ENCODE measurements at places on chromosomes 2 and 18.
A peak's percentile ranks its signal among the peaks of the same experiment; 100 is the strongest.

DNA sequence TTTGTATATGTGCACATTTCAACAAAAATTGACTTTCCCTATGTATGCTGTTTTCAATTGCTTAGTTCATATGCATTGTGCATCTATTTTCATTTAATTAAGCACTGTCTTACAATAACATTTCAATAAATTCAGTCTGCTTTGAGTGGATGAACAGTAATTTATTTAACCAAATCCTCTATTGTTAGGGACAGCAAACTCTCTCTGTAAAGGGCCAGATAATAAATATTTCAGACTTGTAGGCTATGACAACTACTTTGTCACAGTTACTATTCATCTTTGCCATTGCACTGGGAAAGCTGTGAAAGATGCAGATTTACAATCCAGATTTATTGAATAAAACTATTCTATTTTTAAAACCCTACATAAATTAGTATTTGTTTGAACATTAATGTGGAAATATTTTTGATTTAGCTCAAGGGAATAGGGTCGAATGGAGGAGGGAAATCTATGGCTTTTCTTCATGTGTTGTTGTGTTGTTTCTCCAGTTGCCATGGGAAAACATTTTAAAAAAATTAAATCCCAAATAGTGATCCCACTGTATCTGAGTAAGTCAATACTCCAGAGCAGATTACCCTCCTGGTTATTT is 14.2 kb upstream of the RAB27B start:
- DNase-seq = no peak

- no peak for DNase-seq
These were observed 357.8 kb upstream of the CDH20 start for GRCh38 chr18:60975420-60975819.

DNA sequence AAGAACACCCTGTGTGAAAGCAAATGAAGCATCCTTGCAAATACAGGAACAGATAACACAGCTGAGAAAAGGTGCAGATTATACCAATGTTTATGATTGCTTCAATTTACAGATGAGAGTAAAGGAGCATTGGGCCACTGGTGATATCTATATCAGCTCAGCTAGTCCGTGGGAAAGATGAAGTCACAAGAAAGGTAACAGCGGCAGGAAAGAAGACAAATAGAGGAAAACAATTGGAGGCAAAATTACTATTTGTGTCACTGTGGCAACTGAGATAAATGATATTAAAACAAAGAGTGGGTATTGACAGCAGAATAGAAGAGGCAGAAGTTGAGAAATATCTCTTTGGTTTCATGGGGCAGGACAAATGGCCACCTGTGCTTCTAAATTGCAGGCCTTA is 121.2 kb upstream of the CAVIN2 start:
- DNase-seq = no peak

GRCh38 chr2:205835923-205836322 is 153.6 kb downstream of the NRP2 start:
- no peak for DNase-seq

DNA sequence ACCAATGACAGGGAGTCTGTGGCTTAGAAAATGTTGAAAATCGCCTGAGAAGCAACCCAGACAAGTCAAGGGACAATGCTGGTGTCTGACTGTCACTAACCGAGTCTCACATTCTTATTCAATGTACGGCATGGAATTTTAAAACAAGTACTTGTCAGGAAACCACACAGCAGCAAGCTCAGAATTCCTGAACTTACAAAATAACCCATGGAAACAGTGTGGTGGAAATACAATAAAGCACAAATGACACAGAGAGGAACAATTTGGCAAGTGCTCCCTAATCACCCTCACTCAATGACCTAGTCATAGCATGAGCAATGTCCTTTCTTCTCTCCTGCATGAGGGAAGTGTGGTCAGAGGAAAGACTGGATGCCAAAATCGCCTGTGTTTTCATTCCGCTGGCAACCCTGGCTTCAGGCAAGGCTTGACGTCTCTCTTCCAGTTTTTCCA is 154.0 kb downstream of the SATB2 start:
- DNase-seq = no peak

DNA sequence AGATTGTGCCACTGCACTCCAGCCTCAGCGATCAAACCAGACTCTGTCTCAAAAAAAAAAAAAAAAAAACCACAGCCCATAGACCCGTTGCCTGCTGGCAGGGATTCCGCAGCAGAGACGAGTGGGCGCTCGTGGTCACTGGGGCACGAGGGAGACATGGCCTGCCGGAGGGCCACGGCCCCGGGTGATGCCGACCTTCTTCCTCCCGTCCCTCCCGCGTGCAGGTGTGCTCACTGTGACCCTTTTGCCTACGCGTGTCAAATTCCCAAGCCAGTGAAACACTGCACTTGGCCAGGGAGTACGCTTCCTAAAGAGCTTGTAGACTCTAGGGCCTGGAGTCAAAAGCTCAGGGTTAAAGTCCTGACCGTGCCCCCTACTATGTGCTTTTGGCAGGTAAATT is 397.6 kb upstream of the MYT1L start:
- no peak for DNase-seq

DNA sequence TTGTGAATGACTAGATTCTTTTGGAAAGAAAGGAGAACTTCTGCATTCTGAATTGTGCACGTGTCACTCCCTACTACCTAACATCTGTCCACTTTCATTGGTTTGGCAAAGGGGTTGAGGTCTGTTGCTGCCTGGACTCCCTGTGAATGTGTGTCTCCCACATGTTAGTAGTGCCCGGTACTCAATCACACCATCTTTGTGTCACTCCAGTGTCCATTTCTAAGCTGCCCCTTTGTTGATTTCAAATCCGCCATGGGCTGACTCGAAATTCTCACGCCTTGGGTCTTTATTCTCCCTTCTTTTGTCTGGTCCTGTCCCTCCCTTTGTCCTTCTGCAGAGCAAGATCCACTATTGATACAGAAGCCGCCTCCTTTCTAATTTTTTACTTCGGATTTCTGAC is 7.5 kb downstream of the DPYSL5 start:
- no peak for DNase-seq

DNA sequence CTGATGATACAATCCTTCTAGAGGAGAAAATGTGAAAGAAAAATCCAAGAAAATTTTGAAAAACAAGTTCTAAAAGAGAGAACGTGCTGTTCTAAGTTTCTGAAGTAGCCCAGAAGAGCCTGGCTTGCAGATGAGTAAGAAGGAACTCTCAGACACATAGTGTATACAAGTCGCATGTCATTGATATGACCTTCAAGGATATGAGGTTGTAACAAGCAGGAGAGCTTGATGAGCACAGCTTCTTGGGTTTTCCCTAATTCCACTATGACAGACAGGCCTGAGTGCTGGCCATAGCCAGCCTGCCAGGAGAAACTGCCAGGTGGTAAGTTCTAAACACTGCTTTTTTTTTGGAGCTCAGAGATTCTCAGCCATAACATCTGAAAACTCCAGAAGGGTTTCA is 235.7 kb upstream of the SIX2 start:
- DNase-seq = no peak

GRCh38 chr2:175855236-175855635 is 146.8 kb downstream of the LNPK start:
- no peak for DNase-seq

- no peak for DNase-seq
These were observed 47.0 kb upstream of the AP1S3 start for GRCh38 chr2:223884399-223884798.

- no peak for DNase-seq
These were observed 220.8 kb downstream of the SPP2 start for GRCh38 chr2:234271338-234271737.

DNA sequence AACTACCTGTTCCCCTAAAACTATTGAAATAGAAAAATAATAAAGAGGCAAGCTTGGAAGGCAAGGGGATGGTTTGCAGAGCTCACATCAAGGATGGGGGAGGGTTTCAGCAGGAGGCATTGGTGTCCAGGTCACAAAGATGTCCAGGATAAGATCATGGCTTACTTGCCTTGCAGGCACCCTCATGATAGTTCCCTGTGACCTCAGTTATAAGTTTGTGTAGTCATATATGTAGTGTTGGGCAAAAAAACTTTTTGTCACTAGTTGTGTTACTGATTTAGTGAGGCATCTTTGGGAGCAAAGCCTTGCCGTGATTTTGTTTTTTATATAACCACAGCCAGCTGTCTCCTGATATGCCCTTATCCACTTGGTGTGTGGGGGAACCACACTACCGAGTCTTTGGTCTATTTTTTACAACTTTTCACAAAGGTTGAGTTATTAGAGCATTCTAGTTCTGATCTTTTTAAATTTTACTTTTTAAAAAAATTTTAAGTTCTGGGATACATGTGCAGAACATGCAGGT is 53.3 kb downstream of the IL1R2 start:
- DNase-seq = no peak

DNA sequence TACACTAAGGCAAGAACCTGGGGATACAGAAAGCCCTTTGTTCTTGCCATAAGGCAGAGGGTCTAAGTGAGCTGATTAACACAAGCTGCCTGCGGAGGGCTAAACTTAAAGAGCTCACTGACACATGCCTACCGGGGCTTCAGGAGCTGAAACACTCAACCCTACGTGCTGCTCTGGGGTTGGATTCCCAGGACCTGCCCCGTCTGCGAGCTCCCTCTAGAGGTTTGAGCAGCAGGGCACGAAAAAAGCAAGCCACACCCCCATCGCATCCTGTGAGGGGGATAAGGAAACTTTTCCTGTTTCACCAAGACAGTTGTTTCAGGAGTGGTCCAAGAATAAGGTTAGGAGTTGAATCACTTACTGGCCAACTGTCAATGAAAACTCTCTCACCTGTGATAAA is 562.1 kb downstream of the TMX3 start:
- no peak for DNase-seq

DNA sequence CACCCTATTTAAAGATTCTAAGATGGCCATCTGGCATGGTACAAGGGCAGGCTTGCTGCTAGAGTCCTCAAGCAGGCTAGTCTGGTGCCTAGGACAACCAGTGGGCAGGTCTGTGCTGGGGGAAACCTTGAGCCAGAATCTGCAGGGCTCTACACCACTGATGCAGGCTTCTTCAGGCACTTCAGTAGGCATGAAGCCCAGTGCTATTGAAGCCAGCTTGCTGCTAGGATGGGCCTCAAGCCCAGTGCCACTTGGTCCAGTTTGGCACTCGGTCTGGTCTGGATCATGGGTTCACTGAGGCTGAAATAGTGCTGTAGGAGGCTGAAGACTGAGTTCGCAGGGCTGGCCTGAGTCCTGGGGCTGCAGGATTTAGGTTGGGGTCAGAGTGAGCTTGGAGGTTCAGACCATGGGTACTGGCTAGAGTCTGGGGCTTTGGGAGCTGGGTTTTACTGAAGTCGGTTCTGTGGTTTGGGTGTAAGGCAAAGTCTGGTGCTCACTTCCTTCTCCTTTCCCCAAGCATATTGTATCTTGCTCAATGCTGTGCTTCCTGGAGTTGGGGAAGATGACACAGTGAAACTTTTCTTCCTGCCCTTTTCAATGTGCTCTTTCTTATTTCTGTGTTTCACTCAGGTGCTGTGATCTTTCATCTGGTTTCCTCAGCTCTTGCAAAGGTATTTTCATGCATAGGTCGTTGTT is 41.2 kb downstream of the SP100 start:
- DNase-seq = no peak

GRCh38 chr2:97957432-97958183 is 38.1 kb downstream of the TMEM131 start:
- DNase-seq = no peak

GRCh38 chr2:58895857-58896256 is 654.7 kb upstream of the FANCL start:
- DNase-seq = no peak

DNA sequence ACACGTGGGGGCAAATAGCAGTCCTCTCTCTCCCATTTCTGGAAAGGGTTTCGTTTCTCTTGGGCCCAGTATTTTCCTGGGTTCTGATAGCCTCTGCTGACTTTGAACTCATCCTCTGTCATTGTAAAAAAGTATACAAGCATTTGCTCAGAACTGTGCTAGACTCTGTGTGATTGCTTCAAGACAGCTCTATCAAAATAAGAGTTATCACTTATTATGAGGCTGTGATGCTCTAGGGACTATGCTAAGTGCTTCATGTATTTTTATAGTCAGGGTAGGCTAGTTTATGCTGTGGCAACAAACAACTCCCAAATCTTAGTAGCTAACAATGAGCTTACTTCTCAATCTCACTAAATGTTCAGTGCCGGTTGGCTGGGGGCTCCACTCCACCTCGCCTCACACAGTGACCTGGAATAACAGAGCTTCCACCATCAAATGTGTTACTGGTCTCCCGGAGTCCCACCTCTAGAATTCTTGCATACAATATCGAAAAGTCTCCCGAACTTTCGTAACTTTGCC is 110.8 kb upstream of the CDC42EP3 start:
- peak; percentile 16 for DNase-seq

DNA sequence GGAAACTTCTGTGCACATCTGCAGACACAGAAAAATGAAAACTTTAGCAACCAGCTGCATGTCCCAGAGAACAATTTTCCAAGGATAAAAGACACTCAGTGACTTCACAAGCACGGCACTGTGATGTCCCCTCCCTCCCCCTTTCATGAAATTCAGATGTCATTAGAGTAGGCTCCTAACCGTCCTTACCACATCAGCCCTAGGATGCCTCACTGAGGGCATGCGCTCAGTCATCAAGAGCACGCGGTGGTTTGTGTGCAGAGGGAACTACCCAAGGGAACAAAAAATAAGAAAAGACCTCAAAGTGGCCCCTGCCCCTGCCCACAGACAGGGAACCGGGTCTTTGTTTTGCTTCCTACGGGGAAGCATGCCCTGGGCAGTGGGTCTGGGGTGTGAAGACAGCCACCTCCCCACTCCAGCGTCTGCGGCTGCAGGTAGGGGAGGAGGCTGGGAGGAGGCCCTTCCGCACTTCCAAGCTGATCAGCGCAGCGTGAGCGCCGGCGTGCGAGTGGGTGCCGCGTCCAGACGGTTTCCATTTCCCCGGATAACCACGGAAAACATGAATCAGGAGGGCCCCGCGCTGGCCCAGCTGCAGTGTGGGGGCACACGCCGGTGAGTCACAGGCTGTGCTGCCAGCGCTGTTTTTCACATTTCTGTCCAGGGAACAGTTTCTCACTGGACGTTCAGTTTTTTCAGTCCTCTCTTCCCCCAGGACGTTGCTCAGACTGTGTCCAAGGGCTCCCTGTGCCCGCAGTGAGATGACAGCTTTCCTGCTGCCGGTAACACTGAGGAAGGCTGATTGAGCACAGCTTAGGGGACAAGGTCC is 70.6 kb downstream of the COPS8 start:
- no peak for DNase-seq

GRCh38 chr2:104901037-104901881 is 47.3 kb downstream of the POU3F3 start:
- peak; percentile 44 for DNase-seq

DNA sequence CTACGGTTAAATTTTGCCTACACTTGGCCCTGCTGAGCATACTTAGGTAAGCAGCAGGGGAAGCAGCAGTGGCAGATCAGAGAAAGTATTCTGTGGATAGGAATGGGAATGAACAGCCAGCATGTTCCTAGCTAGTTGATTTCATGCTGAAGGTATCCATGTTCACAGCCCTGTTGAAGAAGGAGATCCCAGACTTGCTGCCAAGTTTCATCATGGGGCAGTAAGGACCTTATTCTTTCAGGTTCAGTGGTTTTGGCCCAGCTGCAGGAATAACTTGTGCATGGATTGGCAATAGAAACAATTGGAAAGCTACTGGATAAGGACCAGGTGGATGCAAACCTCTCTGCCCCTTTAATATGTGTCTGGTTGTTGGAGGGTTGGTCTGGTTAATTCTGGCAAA is 98.2 kb upstream of the TMEM178A start:
- no peak for DNase-seq
